ENCODE measurements at places on chromosomes 7 and 10.

GRCh38 chr7:73812996-73813395 lies 17.8 kb upstream of the CLDN4 start:
- no peak for DNase-seq

- no peak for DNase-seq
Measured at GRCh38 chr10:130737186-130737585, 574.3 kb downstream of the TCERG1L start.

DNA sequence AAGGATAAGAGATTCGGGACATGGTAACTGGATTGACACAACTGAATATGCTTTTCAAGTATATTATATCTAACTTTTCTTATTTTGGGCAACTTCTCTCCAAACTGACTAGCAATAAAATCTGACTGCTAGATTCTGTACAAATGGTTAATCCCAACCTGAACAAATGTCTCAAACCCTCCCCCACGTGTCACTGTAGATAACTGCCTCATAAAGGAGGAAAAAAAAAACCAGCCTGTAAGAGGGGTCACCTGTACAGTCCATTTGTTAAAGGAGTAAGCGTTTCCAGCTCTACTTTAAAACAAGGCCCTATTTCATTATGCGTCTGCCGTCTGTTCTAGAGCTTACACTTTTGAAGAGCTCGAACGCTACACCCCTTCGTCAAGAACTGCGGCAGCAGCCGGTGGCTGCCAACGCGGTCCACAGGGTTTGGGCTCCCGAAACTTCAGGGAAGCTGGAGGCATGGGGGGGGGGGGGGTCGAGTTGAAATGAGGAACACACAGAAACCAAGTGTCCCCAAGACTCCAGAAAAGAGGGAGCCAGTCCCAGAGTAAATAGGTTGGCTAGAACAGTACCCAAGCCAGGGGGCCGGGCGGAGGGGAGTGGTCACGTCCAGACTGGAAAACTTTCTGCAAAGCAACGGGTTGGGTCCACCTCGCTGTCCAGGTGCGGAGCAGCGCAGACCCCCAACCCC lies 492 bp downstream of the COG5 start:
- no peak for DNase-seq

DNA sequence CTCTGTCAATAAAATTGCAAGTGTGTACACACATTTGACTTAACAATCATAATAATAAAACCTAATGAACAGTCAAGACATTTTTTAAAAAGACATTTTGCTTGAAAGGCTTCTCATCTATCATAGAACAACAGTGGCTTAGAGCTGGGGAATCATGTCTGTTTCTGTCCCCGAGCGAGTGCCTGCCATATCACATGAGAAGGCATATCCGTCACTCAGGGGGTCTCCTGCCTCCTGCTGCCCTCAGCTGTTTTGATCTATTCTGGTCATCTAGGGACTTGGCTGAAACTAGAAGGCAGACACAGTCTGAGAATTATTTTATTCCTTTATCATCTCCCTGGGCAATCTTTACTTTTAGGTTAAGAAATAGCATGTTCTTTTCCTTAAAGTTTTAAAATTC lies 278.7 kb upstream of the KLF6 start:
- DNase-seq = no peak

GRCh38 chr10:6009150-6009549 lies 31.8 kb upstream of the IL15RA start:
- no peak for DNase-seq

GRCh38 chr10:131846240-131847101 lies 54.3 kb upstream of the PPP2R2D start:
- DNase-seq = no peak

GRCh38 chr7:50282813-50283605 lies 21.5 kb upstream of the IKZF1 start:
- no peak for DNase-seq

- DNase-seq = no peak
Measured at GRCh38 chr10:92091965-92092364, 168.4 kb downstream of the BTAF1 start.

DNA sequence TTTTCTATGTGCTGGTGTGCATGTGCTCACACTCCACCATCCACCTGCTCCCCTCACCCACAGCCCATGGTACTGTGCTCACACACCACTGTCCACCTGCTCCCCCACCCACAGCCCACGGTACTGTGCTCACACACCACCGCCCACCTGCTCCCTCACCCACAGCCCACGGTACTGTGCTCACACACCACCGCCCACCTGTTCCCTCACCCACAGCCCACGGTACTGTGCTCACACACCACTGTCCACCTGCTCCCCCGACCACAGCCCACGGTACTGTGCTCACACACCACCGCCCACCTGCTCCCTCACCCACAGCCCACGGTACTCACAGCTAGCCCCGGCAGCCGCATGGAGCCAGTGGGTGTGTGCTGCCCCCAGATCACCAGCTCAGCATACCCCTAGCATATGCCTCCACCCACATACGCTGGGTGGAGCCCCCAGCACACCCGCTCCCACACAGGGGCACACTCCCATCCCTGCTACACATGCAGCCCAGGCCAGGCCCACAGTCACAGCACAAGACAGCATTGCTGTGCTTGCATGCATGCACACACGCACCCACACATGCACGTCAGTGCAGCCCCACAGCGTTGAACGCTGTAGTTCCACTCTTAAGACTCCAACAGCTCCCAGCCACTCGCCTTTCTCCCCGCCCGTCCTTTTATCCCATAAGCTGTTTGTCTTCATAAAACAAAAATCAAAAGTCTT lies 62.0 kb downstream of the PAX2 start:
- no peak for DNase-seq

DNA sequence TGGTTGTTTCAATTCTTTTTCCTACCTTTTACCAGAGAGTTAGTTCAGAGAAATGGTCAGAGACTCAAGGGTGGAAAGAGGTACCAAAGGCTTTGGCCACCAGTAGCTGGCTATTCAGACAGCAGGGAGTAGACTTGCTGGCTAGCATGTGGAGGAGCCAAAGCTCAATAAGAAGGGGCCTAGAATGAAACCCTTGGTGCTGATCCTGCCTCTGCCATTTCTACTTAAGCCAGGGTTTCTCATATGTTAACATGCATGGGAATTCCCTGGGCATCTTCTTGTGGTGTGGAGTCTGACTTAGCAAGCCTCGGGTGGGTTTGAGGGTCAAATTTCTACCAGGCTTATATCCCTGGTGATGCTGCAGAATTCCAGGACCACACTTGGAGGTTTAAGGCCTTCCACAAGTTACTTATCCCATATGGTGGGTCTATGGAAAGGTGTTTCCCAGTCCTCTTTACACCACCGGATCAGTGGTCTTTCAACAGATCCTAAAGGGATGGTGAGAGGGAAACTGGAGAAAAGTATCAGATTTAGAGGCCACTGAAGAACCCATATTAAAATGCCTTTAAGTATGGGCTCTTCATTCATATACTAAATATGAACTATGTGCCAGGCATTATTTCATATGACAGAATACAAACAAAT lies 3.2 kb downstream of the IL6 start:
- DNase-seq = no peak

DNA sequence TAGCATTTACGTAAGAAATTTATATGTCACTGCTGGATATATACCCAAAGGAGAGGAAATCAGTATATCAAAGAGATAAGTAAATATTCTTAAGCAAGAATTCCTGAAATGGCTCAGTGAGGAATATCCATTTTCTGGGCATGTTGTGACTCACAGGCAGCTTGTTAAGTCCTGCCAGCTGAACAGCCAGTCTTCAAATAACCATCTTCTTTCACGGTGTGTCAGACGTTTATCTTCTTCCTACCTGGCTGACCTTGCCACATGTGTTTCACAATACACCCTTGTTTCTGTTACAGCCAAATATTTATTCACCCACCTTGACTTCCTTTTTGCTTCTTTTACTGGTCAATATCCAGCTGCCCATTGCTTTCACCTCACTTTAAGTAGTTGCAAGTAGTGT lies 648.1 kb downstream of the ANKRD7 start:
- DNase-seq = no peak

DNA sequence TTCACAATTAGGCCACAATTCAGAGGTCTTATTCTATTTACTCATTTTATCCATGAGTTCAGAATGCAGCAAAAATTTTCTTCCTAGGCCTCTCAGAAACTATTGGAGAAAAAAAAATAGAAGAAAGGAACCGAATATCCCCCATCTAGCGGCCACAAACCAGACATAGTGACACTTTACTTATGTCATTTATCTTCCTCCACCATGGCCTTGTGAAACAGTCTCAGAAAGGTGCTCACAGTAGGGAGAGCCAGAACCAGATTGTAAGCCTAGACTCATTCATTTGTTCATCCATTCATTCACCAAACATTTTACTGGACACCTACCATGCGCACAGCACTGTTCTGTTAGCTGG lies 16.0 kb downstream of the CREB3L2 start:
- no peak for DNase-seq

GRCh38 chr7:124893140-124893827 lies 36.3 kb downstream of the POT1 start:
- no peak for DNase-seq

- no peak for DNase-seq
Measured at GRCh38 chr10:24132741-24133140, 76.2 kb upstream of the KIAA1217 start.

- DNase-seq = no peak
Measured at GRCh38 chr10:51747216-51747615, 47.8 kb upstream of the CSTF2T start.

GRCh38 chr7:151784853-151785680 lies 91.8 kb downstream of the PRKAG2 start:
- DNase-seq = no peak

DNA sequence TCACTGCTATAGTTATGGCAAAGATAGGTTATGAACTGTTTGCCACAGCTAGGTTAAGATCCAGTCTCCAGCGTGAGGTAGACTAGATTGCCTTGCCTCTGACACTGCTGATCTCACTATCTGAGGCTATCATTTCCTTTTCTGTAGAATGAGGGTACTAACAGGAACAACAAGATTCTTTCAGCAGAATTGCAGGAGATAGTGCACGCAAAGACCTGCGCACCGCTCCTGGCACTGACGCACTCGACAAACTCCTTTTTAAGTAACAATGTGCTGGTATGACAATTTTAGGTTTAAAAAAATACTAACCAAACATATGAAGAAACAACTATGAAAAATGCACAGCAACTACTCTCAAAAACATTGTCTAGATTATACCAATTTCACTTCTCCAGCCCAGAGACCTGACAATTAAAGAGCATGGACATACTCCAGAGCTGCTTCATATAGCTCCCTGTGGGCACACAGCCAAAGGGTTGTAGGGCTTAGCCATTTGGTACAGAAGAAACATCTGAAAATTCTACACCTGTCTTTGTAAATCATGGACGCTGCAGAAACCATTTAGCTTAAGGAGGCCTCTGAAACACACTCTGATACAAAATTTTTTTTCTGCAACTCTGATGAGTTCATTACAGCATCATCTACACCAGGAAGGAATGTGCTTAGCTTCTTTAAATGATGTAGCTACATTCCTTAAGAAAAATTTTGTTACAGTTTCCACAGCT lies 7.8 kb downstream of the ADAM12 start:
- no peak for DNase-seq

GRCh38 chr7:117895276-117895675 lies 22.0 kb upstream of the CTTNBP2 start:
- DNase-seq = no peak

GRCh38 chr10:51918884-51919325 lies 219.5 kb upstream of the CSTF2T start:
- DNase-seq = no peak

GRCh38 chr7:150969475-150969874 lies 8.6 kb downstream of the KCNH2 start:
- no peak for DNase-seq

DNA sequence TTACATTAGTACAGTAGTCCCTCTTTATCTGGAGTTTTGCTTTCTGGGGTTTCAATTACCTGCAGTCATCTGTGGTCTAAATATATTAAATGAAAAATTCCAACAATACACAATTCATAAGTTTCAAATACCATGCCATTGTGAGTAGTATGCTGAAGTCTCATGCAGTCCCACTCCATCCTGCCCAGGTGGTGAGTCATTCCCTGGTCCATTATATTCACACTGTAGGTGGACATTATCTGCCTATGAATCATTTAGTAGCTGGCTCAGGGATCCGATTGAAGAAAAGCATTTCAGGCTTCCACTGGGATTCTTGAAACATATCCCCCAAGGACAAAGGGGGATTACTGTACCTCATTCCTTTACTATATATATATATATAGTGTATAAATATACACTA lies 298.2 kb upstream of the GALNT17 start:
- DNase-seq = peak; percentile 44

DNA sequence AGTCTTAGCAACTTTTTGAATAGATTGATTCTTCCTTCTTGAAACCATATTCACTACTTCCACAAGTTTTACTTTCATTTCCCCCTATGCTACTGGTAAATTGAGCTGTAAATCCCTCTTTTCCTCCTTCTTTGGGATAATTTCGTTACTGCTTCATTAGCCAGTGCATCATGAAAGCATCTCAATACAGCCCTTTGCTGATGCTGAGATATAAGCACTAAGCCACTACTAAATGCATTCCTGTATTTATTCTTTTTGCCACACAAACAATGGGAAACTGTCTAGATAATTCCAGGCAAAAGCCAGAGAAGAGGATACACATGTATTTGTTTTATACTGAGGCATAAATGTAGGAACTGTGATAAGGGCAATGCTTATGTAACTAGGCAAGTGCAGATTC lies 313.9 kb downstream of the NXPH1 start:
- DNase-seq = no peak

DNA sequence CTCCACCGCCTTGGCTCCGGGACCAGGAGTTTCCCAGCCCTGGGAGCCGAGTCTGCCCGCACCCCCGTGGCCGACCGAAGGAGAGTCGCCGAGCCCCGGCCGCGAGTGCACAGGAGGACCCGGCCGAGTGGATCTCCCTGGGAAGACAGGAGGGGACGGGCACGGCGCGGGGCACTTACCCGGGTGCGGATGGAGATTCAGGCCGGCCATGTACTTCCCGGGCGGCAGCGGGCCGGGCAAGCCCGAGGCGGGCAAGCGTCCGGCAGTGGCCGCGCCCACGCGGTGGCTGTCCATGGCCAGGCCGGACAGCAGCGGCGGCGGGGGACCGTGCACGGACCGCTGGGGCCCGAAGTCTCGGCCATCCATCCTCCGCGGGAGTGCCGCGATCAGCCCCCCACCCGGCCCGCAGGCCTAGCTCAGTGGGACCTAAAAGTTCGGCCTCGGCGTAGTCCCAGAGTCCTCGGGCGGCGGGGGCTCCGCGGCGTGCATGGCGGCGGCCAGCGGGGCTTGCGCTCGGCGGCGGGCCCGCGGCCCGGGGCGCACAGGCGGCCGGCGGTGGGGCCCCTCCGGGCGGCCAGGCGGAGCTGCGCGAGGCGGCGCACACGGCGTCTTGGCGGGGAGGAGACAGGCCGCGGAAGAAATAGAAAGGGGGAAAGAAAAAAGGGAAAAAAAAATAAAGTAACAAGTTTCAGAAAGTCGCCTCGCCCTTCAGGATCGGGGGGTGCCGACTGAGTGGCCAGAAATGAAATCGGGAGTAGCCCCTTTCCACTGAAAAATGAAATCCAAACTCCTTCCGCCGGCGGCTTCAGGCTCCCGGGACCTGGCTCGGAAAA lies 2.5 kb downstream of the TNRC18 start:
- DNase-seq = no peak

- no peak for DNase-seq
Measured at GRCh38 chr10:14806318-14806717, 31.5 kb downstream of the CDNF start.
